ENCODE measurements at places on chromosomes 4 and X.

DNA sequence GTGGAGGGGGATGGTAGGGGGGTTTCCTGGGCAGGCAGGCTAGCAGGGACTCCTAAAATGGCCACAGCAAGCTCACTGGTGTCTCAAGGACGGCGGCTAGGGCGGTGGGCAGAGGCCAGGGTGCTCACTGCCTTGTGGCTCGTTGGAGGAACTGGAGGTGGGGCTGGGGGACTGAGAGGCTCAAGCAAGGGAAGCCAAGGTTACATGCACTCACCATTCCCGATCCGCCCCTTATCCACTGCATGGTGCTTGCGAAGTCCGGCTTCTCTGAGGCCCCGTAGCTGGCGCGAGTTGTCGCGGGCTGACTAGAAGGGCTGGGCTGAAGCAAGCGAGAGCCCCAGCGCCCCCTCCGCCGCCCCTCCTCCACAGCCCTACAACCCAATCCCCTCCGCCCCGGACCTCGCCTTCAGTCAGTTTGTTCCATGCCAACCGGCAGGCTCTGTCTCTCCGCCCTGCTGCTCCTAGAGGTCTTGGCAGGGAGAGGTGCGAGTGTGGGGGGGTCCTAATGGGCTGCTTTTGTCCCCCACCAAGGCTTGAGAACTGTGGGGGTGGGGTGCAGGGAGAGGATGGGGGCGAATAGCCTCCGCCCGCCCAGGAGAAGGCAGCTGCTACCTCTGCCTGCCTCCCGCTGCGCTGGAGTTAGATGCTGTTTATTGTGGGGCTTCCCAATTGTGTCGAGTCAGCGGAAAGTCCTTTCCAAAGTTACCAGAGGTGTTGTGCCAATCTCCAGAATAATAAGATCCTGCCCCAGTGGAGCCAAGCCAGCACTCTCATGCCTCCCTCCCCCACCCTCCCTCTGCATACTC is at the start of gene ARHGEF9:
TSS of gene ARHGEF9 (minus strand) at position 313 of the 806 bp plus-strand sequence. CDS start at position 244, 69 bp downstream.
- DNase-seq = no peak

- DNase-seq = peak; percentile 91
Observed at GRCh38 chr4:90318193-90318592, 191.0 kb downstream of the CCSER1 start.

- DNase-seq = no peak
Observed at GRCh38 chr4:185255868-185256267, 46.5 kb downstream of the SNX25 start.

DNA sequence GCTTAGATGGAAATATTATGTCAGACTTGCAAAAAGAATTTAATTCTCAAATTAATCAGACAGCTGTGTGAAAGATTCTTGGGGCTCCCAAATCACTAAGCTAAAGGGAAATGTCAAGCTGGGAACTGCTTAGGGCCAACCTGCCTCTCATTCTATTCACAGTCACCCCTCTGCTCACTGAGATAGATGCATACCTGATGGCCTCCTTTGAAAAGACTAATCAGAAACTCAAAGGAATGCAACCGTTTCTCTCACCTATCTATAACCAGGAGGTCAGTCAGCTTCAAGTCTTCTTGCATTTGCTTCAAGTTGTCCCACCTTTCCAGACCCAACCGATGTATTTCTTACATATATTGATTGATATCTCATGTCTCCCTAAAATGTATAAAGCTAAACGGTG is 882.7 kb downstream of the CENPC start:
- no peak for DNase-seq

DNA sequence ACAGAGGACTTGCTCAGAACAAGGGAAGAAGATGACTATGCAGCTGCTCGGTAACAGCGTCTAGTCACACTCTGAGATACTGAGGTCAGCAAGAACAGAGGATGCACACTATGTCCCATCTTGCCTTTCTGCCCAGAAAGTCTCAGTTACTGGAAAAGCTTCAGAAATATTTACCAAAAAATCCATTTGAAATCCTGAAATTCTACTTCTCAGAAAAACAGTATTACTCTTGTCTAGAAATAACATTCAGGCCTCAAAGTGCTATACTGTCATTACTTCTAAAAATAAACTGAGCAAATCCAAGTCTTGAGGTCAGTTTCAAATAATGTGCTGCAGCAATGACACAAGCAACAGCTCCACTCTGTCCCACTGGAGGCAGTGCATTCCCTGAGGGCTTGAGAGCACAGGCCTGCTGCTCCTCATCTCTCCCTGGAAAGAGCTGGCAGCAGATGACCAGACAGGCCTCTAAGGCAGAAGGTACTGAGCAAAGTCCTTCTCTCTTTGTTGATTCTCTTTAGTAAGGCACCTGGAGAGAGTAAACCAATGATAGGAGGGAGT is 76.9 kb downstream of the CAMK2D start:
- DNase-seq = peak; percentile 77

GRCh38 chrX:54540289-54540688 is 10.3 kb downstream of the GNL3L start:
- peak; percentile 33 for DNase-seq

GRCh38 chr4:15366721-15367120 is 61.1 kb upstream of the C1QTNF7 start:
- DNase-seq = no peak

- peak; percentile 67 for DNase-seq
Observed at GRCh38 chr4:78710536-78710935, 65.6 kb upstream of the BMP2K start.

DNA sequence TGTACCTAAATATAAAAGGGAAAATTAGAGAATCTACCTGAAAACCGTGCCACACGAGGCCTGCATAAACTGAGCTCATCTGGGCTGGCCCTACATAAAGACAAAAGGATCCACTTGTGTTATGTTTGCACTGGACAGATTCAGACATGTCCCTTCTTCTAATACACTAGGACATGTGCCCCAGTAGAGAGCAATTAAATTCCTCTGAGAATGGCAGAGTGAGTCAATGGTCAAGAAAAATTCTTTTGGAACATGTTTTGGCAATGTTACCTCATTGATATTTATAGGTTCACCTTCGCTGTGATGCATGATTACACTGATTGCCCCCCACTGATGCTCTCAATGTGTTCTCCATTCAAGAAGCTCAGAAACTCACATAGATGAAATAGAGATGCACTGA is 95.2 kb downstream of the MANBA start:
- peak; percentile 10 for DNase-seq

GRCh38 chr4:52627876-52628275 is 31.2 kb downstream of the USP46 start:
- no peak for DNase-seq

DNA sequence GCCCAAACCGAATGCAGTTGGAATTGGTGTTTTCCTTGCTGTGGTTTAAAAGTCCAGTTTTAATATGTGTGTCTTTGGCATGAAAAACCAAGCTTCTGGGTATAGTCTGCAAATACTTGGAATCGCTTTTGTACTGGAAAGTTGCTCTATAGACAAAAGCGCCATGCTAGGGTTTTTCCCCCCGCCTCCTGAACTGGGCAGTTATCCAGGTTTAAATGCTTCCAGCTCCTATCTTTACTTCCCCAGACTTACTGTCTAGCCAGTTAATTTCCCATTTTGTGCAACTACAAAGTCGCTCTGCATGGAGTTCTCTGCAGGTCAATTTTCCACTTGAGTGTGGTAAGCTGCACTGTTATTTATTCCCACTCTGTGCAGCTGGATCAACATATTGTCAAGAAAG is 2.7 kb downstream of the RASL11B start:
- DNase-seq = no peak

GRCh38 chr4:145760961-145761929 is 81.3 kb downstream of the C4orf51 start:
- DNase-seq = no peak

DNA sequence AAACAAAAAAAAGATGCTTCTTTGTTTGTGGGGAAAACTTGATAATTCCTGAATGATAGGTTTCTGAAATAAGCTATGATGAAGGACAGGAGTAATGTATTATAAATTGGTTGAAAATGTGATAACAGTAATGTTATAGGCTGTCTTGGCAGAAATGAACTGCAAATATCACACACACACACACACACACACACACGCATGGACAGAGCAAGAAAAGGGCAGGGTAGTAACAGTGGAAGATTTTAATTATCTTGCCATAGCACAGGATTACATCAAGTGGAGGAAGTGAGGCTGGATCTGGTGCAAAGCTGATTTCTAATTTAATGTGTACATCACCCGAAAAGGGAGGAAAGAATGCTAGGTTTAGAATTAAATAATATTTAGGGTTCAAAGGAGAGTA is 97.5 kb upstream of the CXXC4 start:
- no peak for DNase-seq

- no peak for DNase-seq
Observed at GRCh38 chrX:95836517-95836916, 848.1 kb upstream of the DIAPH2 start.

DNA sequence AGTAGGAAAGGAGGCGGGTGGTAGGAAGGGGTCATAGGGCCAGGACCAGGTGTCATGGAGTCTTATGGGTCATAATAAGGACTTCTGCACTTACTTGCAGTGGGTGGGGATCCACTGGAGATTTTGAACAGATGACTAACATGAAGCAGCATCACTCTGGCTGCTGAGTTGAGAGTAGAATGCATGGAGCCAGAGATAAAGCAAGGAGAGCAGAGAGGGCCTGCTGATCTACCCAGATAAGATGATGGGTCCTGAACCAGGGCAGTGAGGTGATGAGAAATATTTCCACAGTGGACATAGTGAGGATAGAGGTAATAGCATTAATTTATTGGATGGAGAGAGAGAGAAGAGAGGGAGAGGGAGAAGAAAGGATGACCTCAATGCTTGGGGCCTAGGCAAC is 48.0 kb downstream of the HCCS start:
- no peak for DNase-seq

DNA sequence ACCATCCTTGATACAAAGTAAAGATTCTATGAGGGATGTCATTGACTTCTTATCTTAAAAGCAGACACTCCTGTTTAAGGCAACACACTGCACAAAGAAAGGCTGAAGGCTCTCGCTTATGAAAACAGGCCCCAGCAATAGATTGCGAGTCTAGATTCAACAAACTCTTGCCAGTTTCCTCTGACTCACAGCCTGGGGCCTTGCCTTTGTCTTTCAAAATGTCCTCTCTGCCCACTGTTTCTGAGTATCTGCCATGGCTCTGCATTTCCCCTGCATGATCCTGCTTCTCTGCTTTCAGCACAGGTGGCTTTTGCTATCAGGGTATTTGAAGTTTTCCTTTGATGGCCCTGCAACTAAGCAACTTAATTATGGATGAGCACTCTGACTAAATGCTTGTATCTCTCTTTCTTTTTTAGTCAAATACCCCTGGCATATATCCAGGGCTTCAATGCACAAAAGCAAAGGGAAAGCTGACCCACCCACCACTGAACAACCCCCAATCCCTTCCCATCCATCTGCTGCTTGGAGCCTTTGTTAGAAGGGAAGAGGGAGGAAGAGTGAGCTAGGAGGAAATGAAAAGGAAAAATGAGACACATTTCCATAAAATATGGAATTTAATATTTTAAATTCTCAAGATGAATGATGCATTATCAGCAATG is 32.2 kb downstream of the NDP start:
- peak; percentile 60 for DNase-seq

- peak; percentile 36 for DNase-seq
Observed at GRCh38 chrX:13759152-13759718, 24.7 kb downstream of the OFD1 start.

- peak; percentile 46 for DNase-seq
Observed at GRCh38 chr4:55742655-55743202, 76.9 kb upstream of the EXOC1L start.

DNA sequence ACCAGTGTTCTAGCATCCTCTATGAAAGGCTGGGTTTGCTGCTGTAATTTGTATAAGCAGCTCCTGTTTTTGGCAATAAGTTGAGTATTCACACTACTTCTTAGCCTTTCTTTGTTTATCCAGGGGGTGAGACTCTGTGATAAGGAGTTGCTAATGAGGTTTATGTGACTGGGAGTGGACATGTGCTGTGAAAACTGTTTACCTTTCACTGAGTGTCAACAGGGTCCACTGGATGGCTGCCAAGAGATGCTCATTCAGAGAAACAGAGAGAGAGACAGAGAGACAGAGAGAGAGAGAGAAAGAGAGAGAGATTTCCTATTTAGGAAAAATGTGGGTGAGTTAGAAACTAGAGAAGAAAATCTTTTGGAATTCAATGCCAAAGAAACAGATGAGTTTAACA is 233.9 kb downstream of the CHIC2 start:
- no peak for DNase-seq

DNA sequence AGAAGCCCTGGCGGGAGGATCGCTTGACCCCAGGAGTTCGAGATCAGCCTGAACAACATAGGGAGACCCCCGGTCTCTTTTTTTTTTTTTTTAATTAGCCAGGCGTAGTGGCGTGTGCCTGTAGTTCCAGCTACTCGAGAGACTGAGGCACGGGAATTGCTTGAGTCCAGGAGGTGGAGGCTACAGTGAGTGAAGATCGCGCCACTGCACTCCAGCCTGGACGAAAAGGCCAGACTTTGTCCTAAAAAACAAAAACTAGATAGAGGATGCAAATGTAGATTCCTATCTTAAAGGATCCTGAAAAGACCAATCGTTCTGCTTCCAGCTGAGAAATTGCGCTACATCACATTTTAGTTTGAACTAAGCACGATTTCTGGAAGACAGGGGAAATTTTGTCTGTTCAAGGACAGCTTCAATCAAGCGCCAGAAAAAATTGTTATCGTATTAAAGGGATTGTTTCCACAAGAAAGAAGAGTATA is 627 bp upstream of the HSD17B11 start:
- DNase-seq = no peak

DNA sequence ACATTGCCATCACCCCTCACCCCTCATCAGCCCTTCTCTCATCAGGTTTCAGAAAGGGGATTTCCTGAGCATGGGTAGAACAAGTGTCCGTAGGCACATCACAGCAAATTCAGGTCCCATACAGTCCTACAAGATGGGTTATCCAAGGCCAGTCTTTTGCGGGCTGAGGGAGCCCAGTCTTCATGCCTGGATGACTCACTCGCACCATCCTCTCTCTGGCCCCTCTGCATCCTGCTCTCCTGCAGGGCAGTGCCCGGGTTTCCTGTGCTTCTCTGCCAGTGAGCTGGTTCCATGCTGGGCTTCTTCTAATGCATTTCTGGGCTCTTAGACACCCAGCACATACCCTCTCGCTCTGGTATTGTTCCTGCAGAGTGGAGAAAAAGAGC is 7.3 kb upstream of the INTS6L start:
- no peak for DNase-seq

DNA sequence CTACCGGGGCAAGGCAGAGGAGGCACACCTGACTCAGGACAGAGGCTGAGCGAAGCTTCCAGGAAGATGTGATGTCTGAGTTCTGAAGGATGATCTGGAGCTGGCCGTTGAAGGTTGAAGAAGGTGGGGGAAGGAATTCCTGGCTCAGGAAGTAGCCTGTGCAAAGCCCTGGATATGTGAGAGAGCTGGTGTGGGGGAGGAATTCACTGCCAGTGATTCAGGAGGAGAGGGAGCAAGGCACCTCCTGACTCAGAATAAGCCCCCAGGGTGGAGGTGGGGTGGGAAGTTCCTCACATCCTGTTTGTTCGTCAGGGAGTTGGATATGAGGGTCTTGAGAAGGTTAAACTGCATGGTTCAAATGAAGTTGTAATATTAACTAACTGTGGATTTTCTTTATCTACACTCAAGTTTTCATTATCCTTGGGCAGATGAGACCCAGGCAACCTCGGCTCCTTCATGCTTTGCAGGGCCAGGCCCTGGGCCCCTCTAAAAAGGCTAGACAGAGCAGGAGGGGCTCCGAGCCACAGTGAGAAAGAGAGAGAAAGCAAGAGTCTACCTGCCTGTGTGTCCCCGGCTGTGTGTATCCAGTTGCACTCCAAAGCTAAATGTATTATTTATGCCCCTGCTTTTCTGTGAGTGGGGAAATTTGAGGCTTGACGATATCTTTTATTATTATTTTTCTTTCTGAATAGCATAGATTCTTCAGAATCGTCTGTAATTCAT is 7.1 kb downstream of the NHSL2 start:
- DNase-seq = peak; percentile 58

GRCh38 chr4:60173103-60173502 is 1027.0 kb upstream of the ADGRL3 start:
- DNase-seq = no peak

GRCh38 chrX:22742174-22742573 is 257.6 kb upstream of the DDX53 start:
- peak; percentile 91 for DNase-seq
